ENCODE measurements at places on chromosomes 4 and X. TPM values are rescaled to one million over a fixed set of nuclear protein-coding genes. Genes with fewer than 3 reads are reported as not detected.

GLRA3 gene
- total RNA-seq = not detected

STATH gene
- not detected for total RNA-seq

COL4A6 gene
- 1.5 TPM for total RNA-seq

ENAM gene
- not detected for total RNA-seq

PCDH19 gene
- total RNA-seq = 0.06 TPM

GRCh38 chr4:84159762-84160161 is 339.3 kb downstream of the NKX6-1 start:
- DNase-seq = no peak

DNA sequence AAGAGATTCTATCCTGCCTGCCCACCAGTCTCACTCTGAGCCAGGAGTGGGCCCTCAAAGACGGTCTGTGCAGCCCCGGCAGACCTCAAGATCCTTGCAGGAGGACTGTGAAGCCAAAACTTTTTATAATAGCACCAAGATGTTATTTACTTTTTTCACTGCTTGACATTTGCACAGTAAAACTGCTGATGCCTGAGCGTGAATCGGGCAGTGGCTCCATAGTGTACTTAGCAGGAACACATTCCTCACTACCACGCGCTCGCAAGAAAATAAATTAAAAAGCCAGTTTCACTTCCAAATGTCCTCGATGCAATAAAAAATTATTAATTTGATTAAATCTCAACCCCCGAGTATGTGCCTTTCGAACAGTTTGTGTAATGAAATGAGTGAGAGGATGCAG is 22.5 kb downstream of the GPM6B start:
- no peak for DNase-seq

DNA sequence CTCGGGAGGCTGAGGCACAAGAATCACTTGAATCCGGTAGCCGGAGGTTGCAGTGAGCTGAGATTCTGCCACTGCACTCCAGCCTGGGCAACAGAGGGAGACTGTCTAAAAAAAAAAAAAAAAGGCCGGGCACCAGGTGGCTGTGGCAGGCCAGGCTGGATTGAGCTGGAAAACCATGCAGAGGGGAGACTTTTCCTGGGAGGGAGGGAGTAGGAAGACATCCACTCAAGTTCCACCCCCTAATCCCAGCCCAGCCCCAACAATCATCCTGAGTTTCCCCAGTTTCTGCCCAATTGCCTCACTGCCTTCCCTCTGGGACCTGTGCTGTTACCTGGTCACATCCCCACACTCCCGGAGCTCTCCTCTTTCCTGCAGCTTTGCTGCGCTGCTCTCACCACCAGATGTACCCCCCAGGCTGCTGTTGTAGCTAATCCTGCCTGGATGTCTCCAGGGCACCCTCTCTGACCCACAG is 9.0 kb upstream of the TSPYL2 start:
- DNase-seq = no peak

DNA sequence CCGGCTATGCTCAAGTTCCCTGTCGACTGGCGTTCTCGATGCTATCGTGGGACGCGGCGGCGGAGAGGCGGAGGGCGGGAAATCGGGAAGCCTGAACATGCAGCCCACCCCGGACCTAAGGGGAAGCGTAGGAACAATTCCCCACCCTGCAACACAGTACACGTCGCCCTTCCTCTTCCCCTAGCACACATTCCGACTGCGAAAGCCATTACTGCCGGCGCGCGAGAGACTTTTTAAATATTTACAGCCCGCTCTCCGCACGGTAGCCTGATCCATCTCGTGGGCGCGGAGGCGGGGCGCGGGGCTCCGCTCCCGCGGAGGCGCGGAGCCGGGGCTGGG is 48.1 kb upstream of the BCOR start:
- no peak for DNase-seq

DNA sequence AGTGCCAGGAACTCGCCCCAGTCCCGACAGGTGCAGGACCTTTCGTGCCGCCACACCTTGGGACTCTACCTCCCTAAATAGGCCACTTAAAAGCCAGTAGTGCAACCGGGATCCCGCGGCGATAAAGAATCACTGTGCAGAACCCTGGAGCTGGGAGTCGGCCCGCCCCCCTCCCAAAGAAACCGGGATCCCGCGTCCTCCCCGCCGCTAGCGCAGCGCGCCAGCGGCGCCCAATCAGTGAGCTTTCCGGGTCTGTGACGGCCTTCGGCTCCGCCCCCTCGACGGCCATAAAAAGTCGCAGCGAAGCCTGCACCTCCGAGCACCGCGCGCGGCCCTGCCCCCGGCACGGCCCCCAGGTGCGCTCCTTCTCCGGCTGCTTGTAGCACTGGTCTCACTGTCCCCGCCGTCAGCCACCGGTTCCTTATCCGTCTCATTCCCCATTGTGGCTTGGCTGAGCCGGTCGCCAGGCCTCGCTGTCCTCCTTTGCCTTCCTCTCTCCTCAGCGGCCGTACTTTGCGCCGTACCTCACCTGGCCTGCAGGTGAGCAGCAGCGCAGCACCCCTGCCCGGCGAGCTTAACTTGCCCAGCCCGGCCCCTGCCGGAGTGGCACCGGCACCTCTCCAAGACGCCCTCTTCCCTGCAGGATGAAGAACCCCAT is at the start of gene LRAT:
Gene LRAT, plus strand, starts transcription at position 318 of the 658 bp plus-strand sequence. Its CDS starts 327 bp downstream, at position 645.
- DNase-seq = peak; percentile 62

GRCh38 chr4:18798123-18798522 is 776.6 kb upstream of the LCORL start:
- no peak for DNase-seq

- DNase-seq = peak; percentile 52
These were observed 426 bp downstream of the SLBP start for GRCh38 chr4:1711571-1712215.

- DNase-seq = peak; percentile 19
These were observed 177.0 kb upstream of the RASGEF1B start for GRCh38 chr4:81648576-81649275.

GRCh38 chrX:35351795-35352483 is 409.3 kb downstream of the FAM47B start:
- DNase-seq = no peak

- DNase-seq = no peak
These were observed 136.0 kb upstream of the SMIM31 start for GRCh38 chr4:164617911-164618310.

GRCh38 chr4:164307262-164307661 is 446.7 kb upstream of the SMIM31 start:
- DNase-seq = no peak
